ENCODE measurements at places on chromosomes 13 and 19.

DNA sequence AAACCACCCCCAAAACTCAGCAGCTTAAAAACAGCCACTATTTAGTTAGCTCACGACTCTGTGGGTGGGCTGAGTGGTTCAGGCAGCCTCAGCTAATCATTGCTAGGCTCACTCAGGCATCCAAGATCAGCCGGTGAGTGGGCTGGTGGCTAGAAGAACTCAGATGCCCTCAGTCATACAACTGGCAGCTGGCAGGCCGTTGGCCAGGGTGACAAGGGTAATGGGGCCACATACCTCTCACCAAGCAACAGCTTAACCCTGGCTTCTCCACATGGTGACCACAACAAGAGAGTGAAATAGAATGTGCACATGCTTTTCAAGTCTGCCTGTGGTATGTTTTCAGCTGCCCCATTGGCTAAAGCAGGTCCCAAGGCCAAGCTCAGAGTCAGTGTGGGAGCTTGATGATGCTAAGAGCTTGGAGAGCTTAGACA lies 435.4 kb upstream of the TSHZ3 start:
- DNase-seq, result no peak

DNA sequence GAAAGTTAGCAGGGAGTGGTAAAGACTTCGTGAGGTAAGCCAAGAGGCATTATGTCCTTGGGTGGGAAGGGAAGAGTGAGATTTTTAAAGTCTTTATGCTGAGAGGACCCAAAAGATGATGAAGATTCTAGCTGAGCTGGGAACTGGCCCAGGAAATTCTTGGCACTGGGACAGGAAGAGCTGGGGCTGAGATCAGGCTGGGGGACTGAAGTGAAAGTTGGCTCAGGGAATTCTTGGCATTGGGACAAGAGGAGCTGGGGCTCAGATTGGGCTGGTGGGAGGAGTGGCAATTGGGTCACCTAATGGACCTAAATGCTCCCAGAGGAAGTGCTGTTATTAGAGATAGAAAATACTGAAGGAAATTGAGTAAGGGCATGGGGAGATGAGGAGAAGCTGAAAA lies 8.8 kb downstream of the SCEL start:
- DNase-seq, result no peak

- DNase-seq, result no peak
These were observed 2.9 kb upstream of the FKRP start for GRCh38 chr19:46742926-46743480.

GRCh38 chr13:97243915-97244781 lies 22.0 kb downstream of the MBNL2 start:
- DNase-seq, result no peak

DNA sequence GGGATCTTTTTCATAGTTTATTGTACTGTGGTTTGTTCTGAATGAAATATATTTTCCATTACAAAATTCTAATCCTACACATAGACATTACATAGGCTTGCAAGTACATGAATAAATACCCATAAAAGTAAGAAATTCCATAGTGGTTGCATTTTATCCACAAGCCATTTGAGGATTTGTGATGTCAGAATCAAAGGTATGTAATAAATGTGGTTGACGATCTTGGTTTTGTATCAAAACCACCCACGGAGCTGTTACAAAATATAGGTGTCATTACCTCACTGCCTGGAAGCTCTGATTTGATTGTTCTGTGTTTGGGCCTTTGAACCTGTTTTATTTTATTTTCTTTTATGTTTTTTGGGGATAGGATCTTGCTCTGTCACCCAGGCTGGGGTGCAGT lies 125.1 kb downstream of the NALCN start:
- DNase-seq, result no peak

- DNase-seq, result no peak
These were observed 39.9 kb downstream of the MBNL2 start for GRCh38 chr13:97262058-97262457.

GRCh38 chr13:23430664-23431063 lies 2.8 kb downstream of the SACS start:
- no peak for DNase-seq

GRCh38 chr19:24033963-24034342 lies 53.0 kb upstream of the ZNF254 start:
- no peak for DNase-seq

- no peak for DNase-seq
These were observed 807.1 kb downstream of the DIAPH3 start for GRCh38 chr13:59356607-59357006.

GRCh38 chr13:97849305-97849704 lies 104.2 kb upstream of the IPO5 start:
- DNase-seq, result no peak

DNA sequence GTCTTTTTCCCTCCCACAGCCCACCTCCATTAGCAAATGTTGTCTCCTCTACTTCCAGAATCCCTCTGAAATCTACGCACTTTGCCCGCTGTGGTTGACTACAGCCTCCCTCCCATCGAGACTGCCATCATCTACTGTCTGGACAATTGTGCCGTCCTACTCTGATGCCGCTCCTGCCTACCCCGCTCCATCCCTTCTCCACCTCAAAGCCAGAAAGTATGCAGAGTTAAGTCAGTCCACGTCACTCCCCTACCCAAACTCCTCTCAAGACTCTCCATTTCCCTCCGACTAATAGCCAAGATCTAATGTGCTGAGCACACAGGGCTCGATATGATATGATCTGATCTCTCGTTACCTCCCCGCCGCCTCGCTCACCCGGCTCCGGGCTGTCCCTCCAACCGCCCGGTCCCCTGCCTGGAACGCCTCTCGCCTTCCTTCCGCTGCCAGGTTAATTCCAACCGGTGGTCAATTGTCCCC lies 556 bp downstream of the CACTIN start:
- DNase-seq, result no peak

- DNase-seq, result no peak
These were observed 9.4 kb upstream of the TLE6 start for GRCh38 chr19:2967972-2968371.

DNA sequence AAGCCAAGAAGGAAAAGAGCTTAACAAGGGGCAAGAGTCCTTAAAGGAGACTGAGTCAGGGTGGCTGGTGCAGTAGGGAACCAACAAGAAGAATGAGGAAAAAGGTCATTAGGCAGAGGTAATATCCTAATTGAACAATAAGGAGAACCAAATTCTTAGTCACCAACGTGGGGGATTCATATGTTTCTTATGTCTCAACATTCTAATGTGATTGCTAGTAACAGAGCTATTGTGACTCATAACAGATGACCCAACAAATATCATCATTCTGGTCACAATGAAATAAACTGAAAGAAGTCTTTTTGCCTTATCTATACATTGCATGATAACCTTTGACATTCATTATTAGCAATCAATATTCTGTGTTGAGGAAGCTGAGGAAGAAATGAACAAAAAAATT lies 101.6 kb downstream of the RAP2A start:
- no peak for DNase-seq

- DNase-seq, result peak; percentile 2
These were observed 6.8 kb downstream of the F2RL3 start for GRCh38 chr19:16895467-16896145.

DNA sequence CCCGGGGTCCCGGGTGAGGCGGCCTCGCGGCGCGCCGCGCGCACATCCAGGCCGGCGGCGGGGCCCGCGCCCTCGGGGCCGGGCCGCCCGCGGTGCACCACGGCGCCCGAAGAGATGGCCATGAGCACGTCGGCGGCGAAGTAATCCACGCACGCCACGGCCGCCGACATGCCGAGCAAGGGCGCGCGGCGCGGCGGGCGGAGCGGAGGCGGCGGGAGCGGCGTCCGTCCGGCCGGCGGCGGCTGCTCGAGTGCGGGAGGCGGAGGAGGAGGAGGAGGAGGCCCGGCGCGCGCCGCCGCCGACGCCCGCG lies at the start of gene KLF16:
TSS of gene KLF16 (minus strand) at position 252 of the 310 bp plus-strand sequence. CDS start at position 170, 82 bp downstream.
- no peak for DNase-seq

- no peak for DNase-seq
These were observed 26.0 kb downstream of the OR10H4 start for GRCh38 chr19:15974856-15975255.

GRCh38 chr19:51571599-51571998 lies 516 bp downstream of the ZNF175 start:
- no peak for DNase-seq

- DNase-seq, result no peak
These were observed 6.0 kb upstream of the TCF3 start for GRCh38 chr19:1658150-1659083.

DNA sequence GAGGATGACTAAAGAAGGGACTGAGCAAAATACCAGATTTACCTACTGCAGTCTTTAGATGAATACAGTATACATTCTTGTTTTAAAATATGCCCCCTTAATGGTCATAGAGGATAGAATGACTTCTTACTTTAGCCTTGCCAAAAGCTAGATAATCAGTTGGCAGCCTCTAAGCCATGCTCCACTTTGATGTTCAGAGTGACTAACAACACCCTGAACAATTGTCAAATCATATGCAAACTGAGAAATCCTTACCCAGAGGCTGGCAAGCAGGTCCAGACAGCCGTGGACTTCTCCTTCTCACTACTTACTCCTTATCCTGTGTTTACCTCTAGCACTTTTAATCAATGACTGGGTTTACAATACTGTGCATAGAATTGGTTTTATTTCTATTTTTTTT lies 23.6 kb upstream of the PHF11 start:
- DNase-seq, result no peak

DNA sequence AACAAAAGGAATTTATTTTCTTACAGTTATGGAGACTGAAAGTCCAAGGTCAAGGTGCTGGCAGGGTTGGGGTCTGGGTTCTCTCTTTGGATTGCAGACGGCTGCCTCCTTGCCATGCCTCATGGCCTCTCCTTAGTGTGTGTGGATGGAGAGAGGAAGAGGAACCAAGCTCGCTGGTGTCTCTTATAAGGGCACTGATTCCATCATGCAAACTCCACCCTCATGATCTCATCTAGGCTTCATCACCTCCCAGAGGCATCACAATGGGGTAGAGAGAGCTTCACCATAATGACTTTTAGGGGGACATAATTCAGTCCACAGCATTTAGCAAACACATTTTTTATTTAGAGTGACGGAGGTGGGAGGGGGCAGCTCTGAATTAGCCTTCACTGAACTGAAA lies 104.9 kb upstream of the ABCC4 start:
- DNase-seq, result no peak
